Right kidney (tissue), 9 donors: ENCODE measurements at places on chromosomes 5 and 9.

- DNase-seq, result no peak
Measured at GRCh38 chr9:127194881-127195713, 69.5 kb upstream of the GARNL3 start.

DNA sequence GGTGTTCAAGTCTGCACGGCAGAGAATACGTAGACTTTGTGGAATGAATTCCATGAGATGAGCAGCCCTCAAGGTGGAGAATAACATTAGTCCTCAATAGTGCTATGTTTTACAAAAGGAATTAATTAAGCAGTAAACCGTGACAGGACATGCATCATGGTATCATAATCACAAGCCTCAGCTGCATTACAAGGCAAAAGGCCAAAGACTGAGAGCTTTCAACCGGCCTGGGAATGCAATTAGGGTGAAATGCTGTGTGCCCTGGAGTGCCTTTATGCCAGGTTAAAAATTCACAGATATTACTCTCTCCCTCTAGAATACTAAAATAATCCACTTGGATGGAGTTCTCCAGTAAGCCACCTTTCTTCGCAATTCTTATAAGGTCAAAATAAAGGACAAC, 270.6 kb downstream of the MLLT3 start:
- DNase-seq, result no peak

GRCh38 chr9:20783057-20784038, 99.3 kb downstream of the FOCAD start:
- DNase-seq, result no peak

DNA sequence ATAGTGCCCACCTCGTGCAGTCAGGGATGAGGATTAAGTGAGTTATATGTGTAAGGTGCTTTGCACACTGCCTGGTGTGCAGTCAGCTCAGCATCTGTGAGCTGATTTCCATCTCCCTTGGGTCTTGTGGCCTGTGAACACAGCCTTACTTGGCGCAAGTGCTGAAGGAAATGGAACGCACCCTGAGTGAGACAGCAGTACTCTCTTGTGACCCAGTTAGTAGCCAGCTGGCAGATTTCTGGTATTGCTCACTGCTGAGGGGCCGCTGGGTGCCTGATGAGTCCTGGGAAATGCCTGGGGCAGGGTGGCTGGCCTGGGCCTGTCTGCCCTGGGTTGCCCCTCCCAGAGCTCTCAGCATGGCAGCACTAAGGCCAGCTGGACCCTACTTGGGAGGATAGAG, 90.9 kb upstream of the BOD1 start:
- no peak for DNase-seq

DNA sequence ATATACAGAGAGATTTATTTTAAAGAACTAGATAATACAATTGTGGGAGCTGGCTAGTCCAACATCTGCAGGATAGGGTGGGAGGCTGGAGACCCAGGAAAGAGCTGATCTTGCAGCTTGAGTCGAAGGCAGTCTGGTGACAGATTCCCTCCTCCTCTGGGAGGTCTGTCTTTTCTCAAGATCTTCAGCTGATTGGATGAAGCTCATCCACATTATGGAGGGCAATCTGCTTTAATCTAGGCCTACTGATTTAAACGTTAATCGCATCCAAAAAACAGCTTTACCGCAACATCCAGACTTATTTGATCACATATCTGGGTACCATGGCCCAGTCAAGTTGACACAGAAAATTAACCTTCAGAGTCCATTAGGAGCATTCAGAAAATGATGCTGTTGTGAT, 168.1 kb downstream of the ATPSCKMT start:
- no peak for DNase-seq

DNA sequence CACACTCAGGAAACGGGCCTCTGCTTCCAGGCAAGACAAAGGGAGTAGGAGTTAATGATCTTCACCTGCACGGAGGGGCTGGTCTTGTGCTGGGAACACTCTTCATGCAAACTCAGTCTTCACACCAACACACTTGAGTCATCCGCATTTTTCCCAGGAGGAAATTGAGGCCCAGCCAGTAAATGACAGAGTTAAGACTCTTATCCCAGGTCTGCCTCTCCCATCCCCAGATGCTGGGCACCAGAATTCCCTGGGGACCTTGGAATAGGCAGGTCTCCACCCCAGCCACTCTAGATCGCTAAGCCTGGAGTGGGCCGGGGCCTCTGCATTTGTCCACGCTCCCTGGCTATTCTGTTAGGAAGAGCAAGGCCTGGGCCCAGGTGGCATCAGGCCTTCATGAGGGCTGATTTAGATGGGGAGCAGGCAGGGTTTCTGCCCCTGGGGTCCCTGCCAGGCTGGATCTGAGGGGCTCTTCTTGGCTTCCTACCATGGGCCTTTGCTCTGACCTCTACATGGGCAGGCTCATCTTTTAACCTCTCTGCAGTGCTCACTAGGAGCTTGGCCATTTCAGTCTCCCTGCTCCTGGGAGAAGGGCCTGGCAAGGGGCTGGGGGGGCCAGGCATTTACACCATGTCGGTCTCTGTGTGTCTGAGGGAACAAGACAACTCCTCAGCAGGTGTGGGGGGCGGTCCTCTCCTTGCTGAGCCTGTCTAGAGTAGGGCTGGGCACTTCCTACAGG, 77.3 kb downstream of the AMBP start:
- DNase-seq, result no peak

DNA sequence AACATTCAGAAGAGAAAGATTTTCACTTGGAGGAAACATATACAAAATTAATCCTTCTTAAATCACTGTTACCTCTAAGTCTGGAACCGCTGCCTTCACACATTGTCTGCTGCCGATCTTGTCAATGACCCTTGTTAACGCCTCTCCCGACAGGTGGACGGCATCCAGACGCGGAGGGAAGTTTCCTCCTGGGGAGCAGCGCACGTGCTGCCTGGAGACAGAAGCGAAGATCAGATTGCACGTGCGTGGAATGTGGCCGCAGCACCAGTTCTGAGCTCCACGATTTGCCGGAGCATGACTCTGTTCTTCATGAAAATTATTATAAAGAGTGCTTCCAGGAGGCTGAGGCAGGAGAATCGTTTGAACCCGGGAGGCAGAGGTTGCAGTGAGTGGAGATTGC, 183.6 kb upstream of the IRX4 start:
- DNase-seq, result no peak

- no peak for DNase-seq
Measured at GRCh38 chr5:142847898-142848790, 78.0 kb downstream of the ARHGAP26 start.

- DNase-seq, result no peak
Measured at GRCh38 chr5:171850324-171850947, 64.8 kb downstream of the SMIM23 start.

GRCh38 chr9:70091572-70091971, 47.9 kb downstream of the MAMDC2 start:
- DNase-seq, result no peak

DNA sequence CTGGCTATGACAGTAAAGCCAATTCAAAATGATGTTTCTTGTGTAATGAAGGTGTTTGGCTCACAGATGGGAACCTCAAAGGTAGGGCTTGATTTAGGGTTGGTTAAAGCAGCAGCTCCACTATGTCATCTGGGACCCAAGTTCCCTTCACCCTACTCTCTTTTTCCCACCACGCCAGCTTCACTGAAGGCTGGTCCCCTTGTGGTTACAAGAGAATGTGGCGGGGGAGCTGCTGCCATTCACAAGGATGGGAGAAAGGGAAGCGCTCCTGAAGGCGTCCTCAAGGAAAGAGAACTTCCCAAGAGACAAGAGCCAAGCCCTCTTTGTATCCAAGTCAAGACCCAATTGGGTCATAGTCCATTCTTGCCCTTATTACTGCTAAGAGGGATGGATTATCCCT, 72.7 kb downstream of the NTRK2 start:
- no peak for DNase-seq
